Right hindlimb (tissue), 1 donor: ENCODE measurements at places on chromosomes 1 and 21.

DNA sequence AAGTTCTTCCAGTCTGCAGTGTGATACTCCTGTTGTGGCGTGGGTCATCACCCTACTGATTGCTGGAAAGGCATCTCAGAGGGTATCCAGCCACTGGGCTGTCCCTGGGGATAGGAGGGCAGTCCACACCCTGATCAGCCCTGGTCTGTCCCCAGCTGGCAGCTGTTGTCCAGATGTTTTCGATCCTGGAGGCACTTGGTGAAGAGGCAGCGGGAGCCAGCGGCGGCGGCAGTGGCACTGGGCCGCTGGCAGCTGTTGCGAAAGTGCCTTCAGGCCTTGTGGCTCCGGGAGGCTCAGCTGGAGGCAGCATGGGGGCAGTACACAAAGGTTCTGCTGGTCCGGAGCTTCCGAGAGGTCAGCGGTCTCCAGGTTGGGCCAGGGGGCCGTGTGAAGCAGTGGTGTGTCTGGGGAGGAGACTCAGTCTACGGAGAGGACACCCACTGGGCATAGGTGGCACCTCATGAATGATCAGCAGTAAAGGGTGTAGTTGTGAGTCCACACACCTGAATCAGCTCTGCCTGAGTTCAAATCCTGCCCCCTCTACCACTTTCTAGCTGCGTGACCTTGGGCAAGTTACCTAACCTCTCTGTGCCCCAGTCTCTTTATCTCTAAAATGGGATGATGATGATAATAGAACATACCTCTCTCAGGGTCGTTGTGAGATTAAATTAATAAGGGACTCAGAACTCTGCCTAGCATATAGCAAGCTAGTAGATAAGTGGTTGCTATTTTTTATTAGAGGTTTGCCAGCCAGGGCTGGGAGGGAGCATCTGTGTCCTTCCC lies 6.1 kb downstream of the C1orf167 start:
- peak; percentile 63 for DNase-seq

- DNase-seq, result no peak
Observed at GRCh38 chr21:35249636-35250035, 200.5 kb upstream of the RUNX1 start.

DNA sequence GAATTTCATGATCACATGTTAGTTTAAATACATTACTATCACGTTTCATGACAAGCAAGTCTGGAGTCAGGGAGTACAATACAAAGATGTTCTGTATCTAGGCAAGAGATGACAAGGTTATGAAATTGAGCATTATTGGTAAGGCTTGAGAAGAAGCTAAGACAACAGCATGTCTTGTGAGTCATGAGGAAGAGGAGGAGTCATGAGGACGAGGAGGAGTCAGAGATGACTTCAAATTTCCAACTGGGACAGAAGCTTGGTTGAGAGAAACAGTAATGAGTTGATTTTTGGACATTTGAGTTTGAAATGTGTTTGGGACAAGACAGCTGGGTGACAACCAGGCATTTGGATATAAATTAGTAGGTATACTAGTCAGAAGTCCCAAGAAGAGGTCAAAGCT lies 4.3 kb upstream of the UBE2U start:
- DNase-seq, result no peak

- peak; percentile 15 for DNase-seq
Observed at GRCh38 chr21:41605178-41605933, 97.4 kb upstream of the TMPRSS2 start.

- DNase-seq, result no peak
Observed at GRCh38 chr1:6464514-6464836, 1.5 kb downstream of the TNFRSF25 start.

GRCh38 chr1:244339073-244339692 lies 112.5 kb downstream of the ADSS2 start:
- DNase-seq, result no peak

GRCh38 chr1:18293291-18293690 lies 185.7 kb downstream of the IGSF21 start:
- no peak for DNase-seq

DNA sequence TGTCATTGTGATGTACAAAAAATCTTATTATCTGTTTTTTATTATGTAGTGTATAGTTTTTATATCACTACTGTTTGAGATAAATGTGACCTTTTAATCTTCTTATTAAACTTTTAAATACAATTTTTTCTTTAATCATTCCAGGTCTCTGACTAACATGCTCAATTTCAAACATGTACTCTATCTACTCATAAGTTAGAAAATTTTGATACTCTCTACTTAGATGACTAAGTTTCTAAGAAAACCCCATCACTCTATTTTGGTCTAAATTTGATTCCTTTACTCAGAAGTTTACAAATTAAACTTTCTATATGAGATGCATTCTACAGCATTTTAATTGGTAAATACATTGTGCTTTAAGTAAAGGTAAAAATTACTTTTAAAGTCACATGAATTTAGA lies 544.0 kb downstream of the PTBP2 start:
- no peak for DNase-seq

DNA sequence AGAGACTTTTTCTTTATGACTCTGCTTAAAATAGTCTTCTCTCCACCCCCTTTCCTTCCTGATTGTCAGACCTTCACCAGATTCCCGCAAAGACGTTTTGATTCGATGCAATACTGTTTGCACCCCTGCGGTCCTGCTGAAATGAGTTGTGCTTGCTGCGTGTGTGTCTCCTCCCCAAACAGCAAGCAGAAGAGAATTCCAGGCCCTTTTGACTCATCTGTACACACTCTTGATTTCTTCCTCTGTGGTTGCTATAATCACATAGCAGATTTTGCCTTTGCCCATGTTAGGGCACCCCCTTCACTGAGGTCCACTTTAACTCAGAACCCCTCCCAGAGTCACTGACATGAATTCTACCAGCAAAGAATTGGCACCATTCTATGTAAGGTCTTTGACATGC lies 136.5 kb downstream of the ZZZ3 start:
- no peak for DNase-seq

GRCh38 chr1:7252411-7253117 lies 467.3 kb downstream of the CAMTA1 start:
- no peak for DNase-seq

- peak; percentile 3 for DNase-seq
Observed at GRCh38 chr1:1975535-1975934, 28.1 kb downstream of the CFAP74 start.

- DNase-seq, result no peak
Observed at GRCh38 chr1:226475142-226475511, 67.2 kb upstream of the PARP1 start.

DNA sequence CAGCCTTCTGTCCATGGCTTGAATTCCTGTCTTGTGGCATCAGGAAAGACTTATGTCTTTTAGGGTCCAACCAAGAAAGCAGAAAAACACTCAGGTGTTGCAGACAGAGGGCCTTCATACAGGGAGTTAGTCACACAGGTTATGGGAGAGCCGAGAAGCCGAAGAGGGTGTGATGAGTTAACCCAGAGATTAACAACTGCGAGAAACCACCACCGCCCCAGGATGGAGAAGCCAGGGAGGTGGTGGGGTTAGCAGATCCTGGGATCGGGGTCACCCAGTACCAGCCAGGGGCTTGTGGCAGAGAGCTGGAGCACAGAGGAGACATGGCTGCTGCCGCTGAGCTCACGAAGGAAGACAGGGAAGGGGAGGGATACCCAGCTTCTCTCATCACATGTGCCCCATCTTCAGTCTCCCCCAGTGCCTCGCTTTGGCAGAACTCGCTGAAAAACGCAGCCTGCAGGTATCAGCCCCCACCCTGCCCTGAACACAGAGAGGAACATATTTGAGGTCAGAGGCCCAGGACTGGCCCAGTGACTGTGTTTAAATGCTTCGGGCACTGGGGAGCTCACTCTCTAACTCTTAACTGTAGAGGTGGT lies 58.7 kb downstream of the RUNX3 start:
- no peak for DNase-seq

- no peak for DNase-seq
Observed at GRCh38 chr1:231487019-231487418, 41.5 kb upstream of the TSNAX start.

GRCh38 chr1:161305867-161306519 lies 3.8 kb downstream of the MPZ start:
- peak; percentile 79 for DNase-seq

GRCh38 chr1:182884872-182885271 lies 45.7 kb downstream of the DHX9 start:
- DNase-seq, result no peak

- DNase-seq, result no peak
Observed at GRCh38 chr1:210342986-210343780, 14.5 kb downstream of the HHAT start.

DNA sequence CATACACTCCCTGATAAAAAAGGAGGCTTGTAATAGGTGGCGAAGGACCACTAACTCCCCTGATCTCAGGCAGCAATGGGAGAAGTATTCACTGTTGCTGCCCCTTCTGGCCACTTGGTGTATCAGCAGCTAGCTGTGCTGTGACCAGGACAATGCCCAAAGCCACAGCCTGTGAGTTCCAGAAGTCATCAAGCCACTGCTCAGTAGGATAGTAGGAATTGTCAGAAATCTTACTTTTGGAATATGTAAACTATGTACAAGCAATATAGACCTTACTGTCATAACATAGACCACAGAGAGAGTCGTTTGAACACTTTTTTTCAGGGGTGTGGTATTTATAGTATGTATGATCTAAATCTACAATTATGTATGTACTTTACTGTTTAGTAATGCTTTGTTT lies 248.3 kb upstream of the CAMK1G start:
- no peak for DNase-seq

- no peak for DNase-seq
Observed at GRCh38 chr1:85460555-85461088, 4.3 kb downstream of the DDAH1 start.
